Breast epithelium (tissue), 4 donors: ENCODE measurements at places on chromosomes 7 and 10. TPM values are rescaled to one million over a fixed set of nuclear protein-coding genes. Genes with fewer than 3 reads are reported as not detected.

FBXL13 gene
- 3.3 TPM for total RNA-seq

- H3K4me3 ChIP-seq = peak overlapping the region; percentile 38
- H3K36me3 ChIP-seq = no peaks in the 10 kb centered on the region
- peaks cover 10% of the 10 kb centered on the region for H3K4me1 ChIP-seq
- DNase-seq = peak; percentile 91
- peak overlapping the region; percentile 74 for H3K27ac ChIP-seq
These were observed 126.5 kb downstream of the ZMIZ1 start for GRCh38 chr10:79195091-79195923.

GRCh38 chr10:5860066-5860465, 29.6 kb downstream of the ANKRD16 start:
- DNase-seq = no peak
- no peaks in the 10 kb centered on the region for H3K36me3 ChIP-seq
- H3K4me3 ChIP-seq = no peak overlapping the region
- no peaks in the 10 kb centered on the region for H3K4me1 ChIP-seq

GRCh38 chr10:52481986-52482555, 168.0 kb downstream of the DKK1 start:
- no peaks in the 10 kb centered on the region for H3K36me3 ChIP-seq
- no peak overlapping the region for H3K4me3 ChIP-seq
- no peak for DNase-seq
- H3K4me1 ChIP-seq = no peaks in the 10 kb centered on the region

DNA sequence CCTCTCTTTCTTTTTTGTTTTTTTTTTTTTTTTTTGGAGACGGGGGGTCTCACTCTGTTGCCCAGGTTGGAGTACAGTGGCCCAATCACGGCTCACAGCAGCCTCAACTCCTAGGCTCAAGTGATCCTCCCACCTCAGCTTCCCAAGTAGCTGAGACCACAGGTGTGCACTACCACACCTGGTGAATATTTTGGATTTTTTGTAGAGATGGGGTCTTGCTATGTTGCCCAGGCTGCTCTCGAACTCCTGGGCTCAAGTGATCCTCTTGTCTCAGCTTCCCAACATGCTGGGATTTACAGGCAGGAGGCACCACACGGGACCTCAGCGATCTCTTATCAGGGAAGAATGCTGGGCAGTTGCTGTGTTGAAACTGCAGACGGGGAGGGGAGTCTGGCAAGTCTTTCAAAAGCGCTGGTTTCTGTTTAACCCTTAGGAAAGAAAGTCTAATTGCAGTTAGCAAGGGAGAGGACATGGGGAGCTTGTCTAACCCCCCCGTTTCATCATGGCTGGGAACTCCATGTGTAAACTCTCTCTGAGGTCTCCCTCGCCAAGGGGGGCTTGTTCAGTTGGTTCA, 39.6 kb upstream of the LMTK2 start:
- H3K4me1 ChIP-seq = no peaks in the 10 kb centered on the region
- H3K4me3 ChIP-seq = no peak overlapping the region
- no peak for DNase-seq
